ENCODE measurements at places on chromosomes 5 and 9.

- no peak for DNase-seq
Measured at GRCh38 chr5:139872052-139872766, 76.6 kb downstream of the PSD2 start.

GRCh38 chr5:103260951-103261350 is 2.4 kb downstream of the MACIR start:
- DNase-seq = no peak

GRCh38 chr5:672329-673160 is 20.6 kb downstream of the TPPP start:
- peak; percentile 91 for DNase-seq

GRCh38 chr5:150235500-150235854 is 45.6 kb downstream of the SLC6A7 start:
- no peak for DNase-seq

DNA sequence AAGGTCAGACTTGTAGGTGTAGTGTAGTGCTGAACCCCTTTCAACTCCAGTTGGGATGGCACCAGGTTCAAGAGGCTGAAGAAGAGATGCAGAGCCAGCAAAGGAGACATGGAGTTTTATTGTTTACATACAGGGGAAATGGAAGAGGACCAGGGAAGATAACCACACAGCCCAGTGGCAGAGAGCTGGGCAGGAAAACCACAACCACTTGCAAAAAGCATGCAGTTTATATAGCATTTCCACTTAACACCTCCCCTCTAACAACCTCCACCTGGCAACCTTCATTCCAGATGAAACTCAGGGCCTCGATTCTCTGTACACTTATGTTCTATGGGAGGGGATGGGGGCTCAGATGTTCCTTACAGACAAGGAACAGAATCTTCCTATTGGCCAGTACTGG is 56.9 kb downstream of the SNX24 start:
- no peak for DNase-seq

- peak; percentile 45 for DNase-seq
Measured at GRCh38 chr5:39948867-39949468, 524.2 kb upstream of the DAB2 start.
